Smooth muscle cell of bladder (primary cell): ENCODE measurements at places on chromosomes 3 and 15. TPM values are rescaled to one million over a fixed set of nuclear protein-coding genes. Genes with fewer than 3 reads are reported as not detected.

The TBL1XR1 gene
- total RNA-seq: 253 and 387 TPM in 2 replicates

The GALK2 gene
- total RNA-seq: 47.8 and 51.5 TPM in 2 replicates

The CDCP1 gene
- total RNA-seq: 5.6 and 7.3 TPM in 2 replicates

The GOLGA6D gene
- not detected in 2 replicates for total RNA-seq

The AMOTL2 gene
- total RNA-seq: 92.3 and 123 TPM in 2 replicates

The SMARCC1 gene
- 19.1 and 27.7 TPM in 2 replicates for total RNA-seq

The PCOLCE2 gene
- 60.7 and 197 TPM in 2 replicates for total RNA-seq

The XIRP1 gene
- total RNA-seq: 0.09 TPM in 1 of 2 replicates, not detected in the other

The SHC4 gene
- 1.8 and 3.8 TPM in 2 replicates for total RNA-seq

The IL16 gene
- total RNA-seq: 0.46 and 1.6 TPM in 2 replicates

The KLHL40 gene
- total RNA-seq: not detected in 2 replicates

The GOLGA6L1 gene
- total RNA-seq: under 0.01 TPM in 1 of 2 replicates, not detected in the other

The TM4SF1 gene
- 172 and 483 TPM in 2 replicates for total RNA-seq

The SNUPN gene
- 33.4 and 43.4 TPM in 2 replicates for total RNA-seq

The C3orf62 gene
- total RNA-seq: 0.85 and 1.7 TPM in 2 replicates

The SPINT1 gene
- 0.18 and 0.43 TPM in 2 replicates for total RNA-seq

The MON1A gene
- total RNA-seq: 7.4 and 11.3 TPM in 2 replicates
